ENCODE measurements at places on chromosomes 6 and 20.

DNA sequence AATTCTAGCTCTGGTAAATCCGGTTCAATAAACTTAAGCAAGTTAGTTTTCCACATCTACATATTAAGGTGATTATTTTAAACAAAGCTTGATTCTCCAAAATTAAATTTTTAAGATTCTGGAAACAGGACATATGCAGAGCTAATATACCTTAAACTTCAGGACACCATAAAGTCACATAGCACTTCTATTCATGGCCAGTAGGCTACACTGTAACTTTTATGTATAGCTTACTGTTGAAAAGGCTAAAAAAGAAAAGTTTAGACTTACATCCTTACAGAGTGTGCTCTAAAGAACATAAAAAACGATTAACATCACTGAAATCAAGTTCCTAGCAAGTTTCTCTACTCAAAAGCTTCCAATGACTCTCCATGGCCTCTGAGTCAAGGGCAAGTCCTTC, 224.7 kb downstream of the PTPRK start:
- DNase-seq = no peak

DNA sequence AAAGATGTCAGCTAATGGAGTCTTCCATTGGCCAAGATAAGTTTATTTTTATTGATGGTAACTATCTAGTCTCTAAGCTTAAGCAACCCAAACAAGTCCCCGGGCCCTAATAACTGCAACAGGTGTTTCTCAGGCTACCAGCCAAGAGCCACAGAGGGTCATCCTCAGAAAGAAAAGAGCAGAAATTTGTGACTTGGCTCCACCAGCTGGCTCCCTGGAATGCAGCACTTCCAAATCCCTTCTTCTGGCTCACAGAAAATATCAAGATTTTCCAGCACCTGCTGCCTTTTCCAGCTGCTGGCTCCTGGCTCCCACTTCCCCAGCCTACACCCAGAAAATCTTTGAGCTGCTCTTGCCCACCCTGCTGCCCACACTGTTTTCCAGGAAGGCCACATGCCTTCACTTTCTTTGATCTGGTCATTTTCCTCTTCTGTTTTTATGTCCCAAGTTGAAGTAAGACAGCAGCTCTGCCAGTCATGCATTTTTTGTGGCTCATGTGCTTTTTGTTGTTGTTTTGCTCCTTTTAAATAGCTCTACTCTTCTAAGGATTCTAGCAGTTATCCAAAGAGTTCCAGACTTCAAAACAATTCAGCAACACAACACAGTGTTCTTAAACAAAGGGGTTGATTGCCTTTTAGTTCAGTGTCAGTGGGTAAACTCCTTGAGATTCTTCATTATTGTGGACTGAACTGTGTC, 151.0 kb upstream of the SMLR1 start:
- no peak for DNase-seq

- DNase-seq = peak; percentile 88
Measured at GRCh38 chr6:30678964-30679726, 6.3 kb upstream of the DHX16 start.

GRCh38 chr6:130677766-130678165, 149.4 kb upstream of the SMLR1 start:
- no peak for DNase-seq

DNA sequence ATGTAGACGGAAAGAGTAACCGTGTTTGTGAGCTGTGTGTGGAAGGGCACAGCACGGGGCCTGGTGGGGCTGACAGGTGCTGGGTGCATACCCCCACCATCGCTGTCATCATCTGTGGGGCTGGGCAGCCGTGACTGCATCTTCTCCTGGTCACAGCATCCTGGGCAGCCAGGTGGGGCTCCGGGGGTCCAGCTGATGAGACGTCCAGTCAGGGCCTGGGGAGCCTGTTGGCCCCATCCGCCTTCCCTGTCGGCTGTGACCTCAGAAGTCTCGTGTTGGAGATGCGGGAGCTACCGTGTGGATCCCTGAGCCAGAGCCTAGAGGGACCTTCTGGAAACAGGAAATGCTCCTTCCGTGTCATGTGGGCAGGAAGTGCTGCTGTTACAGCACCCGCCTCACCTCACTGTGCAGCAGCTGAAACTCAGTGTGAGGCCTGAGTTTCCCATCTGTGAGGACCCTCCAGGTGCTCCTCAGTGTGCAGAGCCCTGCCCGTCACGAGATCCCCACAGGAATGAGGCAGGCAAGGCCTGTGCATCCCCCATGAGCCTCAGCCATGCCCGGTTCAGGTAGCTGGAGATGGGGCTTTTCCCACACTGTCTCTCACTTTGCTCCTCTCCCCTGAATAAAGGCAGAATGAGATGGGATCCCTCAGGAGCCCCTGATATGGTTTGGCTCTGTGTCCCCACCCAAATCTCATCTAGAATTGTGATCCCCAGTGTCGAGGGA, 108.7 kb downstream of the ERMARD start:
- DNase-seq = no peak

- DNase-seq = no peak
Measured at GRCh38 chr6:70210462-70210861, 92.4 kb downstream of the COL9A1 start.

- DNase-seq = peak; percentile 82
Measured at GRCh38 chr6:166342349-166343149, at the start of gene SFT2D1. Gene SFT2D1, minus strand, starts transcription at chr6:166342545. Its CDS starts 64 bp downstream, at chr6:166342481.

GRCh38 chr6:125477844-125478243, 176.1 kb upstream of the HDDC2 start:
- DNase-seq = no peak

GRCh38 chr6:30463651-30464618, 25.4 kb upstream of the HLA-E start:
- peak; percentile 58 for DNase-seq

- no peak for DNase-seq
Measured at GRCh38 chr20:19486446-19486845, 271.6 kb upstream of the RIN2 start.

DNA sequence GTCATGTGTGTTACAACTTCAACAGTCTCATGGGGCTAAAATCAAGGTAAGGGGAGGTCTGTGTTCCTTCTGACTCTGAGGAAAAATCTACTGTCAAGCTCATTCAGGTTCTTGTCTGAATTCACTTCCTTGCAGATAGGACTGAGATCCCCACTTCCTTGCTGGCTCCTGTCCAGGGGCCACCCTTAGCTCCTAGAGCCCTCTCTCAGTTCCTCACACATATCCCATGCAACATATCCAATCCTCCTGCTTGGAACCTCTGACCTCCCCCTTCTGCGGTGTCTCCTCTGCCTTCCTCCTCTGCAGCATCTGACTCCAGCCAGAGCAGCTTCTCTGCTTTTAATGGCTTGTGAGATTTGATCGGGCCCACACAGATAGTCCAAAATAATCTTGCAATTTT, 27.1 kb upstream of the MICB start:
- DNase-seq = no peak

GRCh38 chr6:115969930-115970273, 90.8 kb downstream of the FRK start:
- DNase-seq = no peak

DNA sequence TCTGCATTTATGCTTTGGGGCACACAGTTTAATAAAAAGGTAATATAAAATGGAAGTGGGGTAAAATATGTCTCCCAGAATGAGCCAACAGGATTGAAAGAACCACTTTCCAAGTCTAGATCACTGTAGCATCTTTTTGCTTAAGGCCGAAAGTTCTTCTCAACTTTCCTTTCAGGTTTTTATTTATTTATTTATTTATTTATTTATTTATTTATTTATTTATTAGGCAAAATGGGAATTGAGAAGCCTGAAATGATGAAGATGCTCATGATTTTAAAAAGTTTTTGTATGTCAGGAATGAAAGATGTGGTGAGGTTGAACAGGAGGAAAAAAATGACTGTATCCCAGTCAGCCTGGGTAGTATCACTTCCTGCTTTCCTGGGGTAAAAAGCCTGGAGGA, 24.0 kb downstream of the TSHZ2 start:
- no peak for DNase-seq

DNA sequence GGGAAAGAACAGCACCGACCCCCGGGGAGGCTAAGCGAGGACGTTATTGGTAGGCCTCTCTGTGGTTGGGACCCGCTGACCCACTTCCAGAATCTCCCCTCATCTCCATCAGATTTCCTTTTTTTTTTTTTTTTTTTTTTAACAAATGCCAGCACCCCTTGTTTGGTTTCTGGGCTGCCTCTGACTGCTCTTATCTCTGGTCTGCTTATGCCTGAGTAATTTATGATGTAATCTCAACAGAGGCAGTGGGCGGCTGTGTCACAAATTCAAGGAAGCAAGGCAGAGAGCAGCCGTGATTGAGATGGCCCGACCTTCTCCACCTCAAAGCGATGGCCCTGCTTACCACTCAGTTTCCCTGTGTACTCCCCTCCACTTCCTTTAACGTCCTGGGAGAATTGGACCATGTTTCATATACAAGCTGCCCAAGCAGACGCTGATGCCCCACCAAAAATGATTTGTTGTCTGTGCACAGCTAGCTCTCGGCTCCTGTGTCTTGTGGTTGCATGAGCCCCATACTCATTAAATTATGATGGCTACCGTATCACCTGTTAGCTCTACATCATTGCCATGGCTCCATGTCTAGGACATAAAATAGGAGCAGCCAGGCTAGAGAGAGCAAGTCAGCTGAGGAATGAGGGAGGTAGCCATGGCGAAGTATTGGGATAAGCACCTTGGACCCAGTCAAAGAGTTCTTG, 98.1 kb downstream of the ZNF217 start:
- DNase-seq = no peak

DNA sequence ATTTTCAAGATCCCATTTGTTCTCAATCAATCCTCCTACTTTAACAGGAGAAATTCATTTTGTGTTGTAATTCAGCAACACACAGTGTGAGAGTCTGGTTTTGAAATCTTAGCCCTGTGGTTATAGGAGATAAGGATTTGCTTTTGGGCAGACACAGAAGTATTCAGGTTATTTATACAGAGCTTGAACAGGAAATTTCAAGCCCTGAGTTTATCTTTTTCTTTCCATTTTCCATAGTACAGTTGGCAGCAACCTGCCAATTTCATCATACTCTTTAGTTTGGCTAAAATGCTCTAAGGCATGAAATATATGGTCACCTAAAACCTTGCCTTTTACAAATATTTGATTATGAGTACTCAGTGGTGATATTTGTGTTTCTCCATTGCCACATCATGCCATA, 41.4 kb downstream of the PKIB start:
- DNase-seq = no peak

DNA sequence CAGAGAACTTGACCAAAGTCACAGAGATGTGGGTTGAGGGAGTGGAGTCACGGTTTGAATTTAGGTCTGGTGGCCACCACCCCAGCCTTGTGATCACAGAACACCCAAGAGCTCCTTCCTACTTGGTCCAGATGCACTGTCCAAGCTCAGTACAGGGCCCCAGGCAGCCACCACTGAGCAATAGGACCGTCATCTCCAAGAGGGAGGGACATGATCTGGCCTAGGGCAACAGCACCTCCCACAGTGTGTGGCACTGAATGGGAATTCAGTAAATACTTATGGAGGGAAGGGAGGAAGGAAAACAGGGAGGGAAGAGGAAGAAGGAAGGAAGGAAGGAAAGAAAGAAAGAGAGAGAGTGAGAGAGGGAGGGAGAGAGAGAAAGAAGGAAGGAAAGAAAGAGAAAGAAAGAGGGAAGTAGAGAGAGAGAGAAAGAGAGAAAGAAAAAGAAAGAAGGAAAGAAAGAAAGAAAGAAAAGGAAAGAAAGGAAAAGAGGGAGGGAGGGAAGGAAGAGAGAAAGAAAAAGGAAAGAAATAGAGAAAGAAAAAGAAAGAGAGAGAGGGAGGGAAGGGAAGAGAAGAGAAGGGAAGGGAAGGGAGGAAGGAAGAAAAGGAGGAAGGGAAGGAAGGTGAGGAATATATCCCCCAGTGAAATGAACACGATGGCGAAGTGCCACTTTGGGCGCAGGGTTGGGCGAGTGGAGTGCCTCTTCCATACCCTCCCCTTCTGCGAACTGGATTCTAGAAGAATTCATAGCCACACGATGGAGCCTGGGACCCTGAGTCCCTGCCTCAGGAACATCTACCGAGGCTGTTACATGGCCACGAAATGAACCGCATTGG, 243.7 kb downstream of the TFAP2C start:
- DNase-seq = no peak

DNA sequence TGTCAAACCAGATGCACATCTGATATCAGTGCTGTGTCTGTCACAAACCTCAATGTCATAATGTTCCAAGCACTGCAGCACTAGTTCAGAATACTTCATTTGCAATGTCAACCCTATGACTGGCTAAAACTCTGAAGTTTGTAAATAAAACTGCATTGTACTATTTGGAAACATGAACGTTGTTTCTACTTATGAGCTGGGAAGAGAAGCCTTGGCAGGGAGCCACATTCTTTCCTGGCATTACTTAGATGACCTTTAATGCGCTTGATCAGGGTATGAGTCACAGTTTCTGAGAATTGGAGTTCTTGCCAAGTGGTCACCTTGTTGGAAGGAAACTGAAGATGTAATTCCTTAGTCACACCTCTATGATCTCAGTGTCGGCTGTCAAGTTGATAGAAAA, 664.8 kb upstream of the MMS22L start:
- no peak for DNase-seq

GRCh38 chr6:54097753-54098152, 13.5 kb upstream of the MLIP start:
- DNase-seq = no peak

- DNase-seq = peak; percentile 52
Measured at GRCh38 chr6:27866357-27867050, 45.7 kb downstream of the OR2B2 start.

GRCh38 chr6:128635219-128635618, 114.8 kb upstream of the PTPRK start:
- no peak for DNase-seq

DNA sequence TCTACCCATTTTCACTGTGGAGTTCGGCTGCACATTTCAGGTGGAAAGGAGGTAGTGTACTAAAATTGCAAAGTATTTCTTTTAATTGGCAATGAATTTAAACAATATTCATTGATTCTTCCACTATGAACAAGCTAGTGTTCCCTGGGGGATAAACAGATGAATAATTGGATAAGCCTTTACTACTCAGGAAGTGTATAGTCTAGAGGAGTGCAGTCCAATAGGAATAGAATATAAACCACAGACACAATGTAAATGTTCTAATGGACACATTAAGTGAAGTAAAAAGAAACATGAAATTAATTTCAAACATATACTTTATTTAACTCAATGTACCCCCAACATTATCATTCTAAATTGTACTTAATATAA, 28.7 kb downstream of the SGK1 start:
- DNase-seq = no peak

GRCh38 chr6:155354167-155354566, 39.9 kb upstream of the TFB1M start:
- DNase-seq = no peak

- no peak for DNase-seq
Measured at GRCh38 chr6:144365271-144365670, 80.1 kb downstream of the UTRN start.

DNA sequence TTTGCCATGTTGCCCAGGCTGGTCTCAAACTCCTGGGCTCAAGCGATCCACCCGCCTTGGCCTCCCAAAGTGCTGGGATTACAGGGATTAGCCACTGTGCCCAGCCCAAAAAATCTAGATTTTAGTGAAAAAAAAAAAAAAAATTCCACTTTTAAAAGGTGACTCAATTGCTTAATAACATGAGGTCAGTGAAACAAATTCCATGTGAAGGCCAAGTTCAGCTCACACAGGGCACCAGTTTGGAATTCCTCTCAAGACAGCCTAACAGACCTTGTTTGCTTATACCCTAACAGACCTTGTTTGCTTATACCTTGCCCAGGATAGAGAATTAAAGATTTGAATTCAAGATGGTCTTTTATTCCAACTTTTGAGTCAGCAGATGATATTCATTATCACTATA, 5.1 kb downstream of the RRBP1 start:
- DNase-seq = no peak

All from stimulated activated CD8-positive, alpha-beta memory T cell treated with anti-CD3 and anti-CD28 coated beads, Interleukin-2, amount 100 ng/mL, for 48 hours (primary cell).